Heart right ventricle (tissue), 16 donors: ENCODE measurements at places on chromosomes 12 and 14. TPM values are rescaled to one million over a fixed set of nuclear protein-coding genes. Genes with fewer than 3 reads are reported as not detected.

DNA sequence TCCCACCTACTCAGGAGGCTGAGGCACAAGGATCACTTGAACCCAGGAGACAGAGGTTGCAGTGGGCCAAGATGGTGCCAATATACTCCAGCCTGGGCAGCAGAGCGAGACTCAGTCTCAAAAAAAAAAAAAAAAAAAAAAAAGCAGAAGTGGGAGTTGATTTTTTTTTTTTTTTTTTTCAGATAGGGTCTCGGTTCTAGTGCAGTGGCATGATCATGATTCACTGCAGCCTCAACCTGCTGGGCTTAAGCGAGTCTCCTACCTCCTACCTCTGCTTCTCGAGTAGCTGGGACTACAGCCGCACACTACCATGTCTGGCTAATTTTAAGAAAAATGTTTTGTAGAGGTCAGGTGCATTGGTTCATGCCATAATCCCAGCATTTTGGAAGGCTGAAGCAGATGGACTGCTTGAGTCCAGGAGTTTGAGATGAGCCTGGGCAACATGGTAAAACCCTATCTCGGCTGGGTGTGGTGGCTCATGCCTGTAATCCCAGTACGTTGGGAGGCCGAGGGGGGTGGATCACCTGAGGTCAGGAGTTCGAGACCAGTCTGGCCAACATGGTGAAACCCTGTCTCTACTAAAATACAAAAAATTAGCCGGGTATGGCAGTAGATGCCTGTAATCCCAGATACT is 16.3 kb upstream of the HSP90AA1 start:
- H3K4me3 ChIP-seq, result no peak overlapping the region
- H3K27ac ChIP-seq, result no peak overlapping the region
- H3K27me3 ChIP-seq, result no peaks in the 10 kb centered on the region

- H3K4me3 ChIP-seq, result no peak overlapping the region
- H3K36me3 ChIP-seq, result no peaks in the 10 kb centered on the region
- H3K27ac ChIP-seq, result no peak overlapping the region
- no peaks in the 10 kb centered on the region for H3K4me1 ChIP-seq
- no peaks in the 10 kb centered on the region for H3K27me3 ChIP-seq
- DNase-seq, result no peak
These were observed 434.4 kb downstream of the RGS6 start for GRCh38 chr14:72366619-72367018.

DNA sequence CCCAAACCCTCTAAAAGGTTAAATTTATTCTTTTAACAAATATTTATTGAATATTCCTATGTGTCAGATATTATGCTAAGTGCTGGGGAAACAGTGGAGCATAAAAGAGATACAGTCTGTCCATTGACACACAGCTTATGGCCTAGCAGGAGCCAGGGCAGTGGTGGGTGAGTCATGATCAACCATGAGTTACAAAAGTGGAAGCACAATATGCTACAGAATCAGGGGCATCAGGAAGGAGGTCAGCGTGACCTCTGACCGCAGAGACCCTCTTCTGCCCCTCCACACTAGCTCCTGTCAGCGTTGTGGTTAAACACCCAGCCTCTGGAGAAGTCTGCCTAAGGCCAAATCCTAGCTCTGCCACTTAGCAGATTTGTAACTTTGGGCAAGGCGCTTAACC is 4.7 kb upstream of the PPP1R1A start:
- no peaks in the 10 kb centered on the region for H3K36me3 ChIP-seq
- no peak overlapping the region for H3K4me3 ChIP-seq
- peaks cover 25% of the 10 kb centered on the region for H3K4me1 ChIP-seq
- no peaks in the 10 kb centered on the region for H3K27me3 ChIP-seq

- no peak overlapping the region for H3K27ac ChIP-seq
- DNase-seq, result no peak
- H3K27me3 ChIP-seq, result no peaks in the 10 kb centered on the region
- no peaks in the 10 kb centered on the region for H3K4me1 ChIP-seq
- H3K4me3 ChIP-seq, result no peak overlapping the region
These were observed 463.4 kb downstream of the LRFN5 start for GRCh38 chr14:42070031-42070430.

DNA sequence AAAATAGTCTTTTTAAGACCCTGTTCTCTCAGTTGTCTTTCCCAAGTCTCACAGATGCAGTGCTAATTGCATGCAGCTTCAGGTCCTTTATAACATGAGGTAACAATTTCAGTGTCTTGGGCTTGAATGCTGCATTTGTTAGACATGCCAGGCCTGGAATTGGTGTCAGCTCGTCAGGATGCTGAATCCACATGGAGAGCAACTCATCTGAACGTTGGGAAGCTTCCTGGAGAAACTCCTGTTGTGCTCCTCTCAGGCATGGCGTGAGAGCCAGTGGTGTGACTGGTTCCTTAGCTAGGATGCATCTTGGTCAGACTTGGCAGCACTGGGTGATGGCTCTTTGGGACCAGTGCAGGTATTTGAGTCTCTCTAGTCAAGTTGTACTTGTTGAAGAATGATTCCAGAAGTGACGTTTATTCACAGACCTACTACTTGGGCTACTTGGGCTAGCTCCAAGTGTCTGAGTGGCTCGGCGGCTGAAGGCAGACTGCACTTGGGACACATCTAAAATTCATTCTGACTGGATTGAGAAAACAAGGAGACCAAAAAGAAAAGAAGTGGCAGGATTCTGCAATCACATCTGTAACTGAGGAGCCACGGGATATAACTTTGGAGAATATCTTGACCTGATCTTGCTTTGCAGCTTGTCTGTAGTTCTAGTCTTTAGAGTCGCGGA is 134.8 kb upstream of the ARHGAP5 start:
- no peak for DNase-seq
- H3K36me3 ChIP-seq, result no peaks in the 10 kb centered on the region
- no peaks in the 10 kb centered on the region for H3K27me3 ChIP-seq
- H3K4me1 ChIP-seq, result peaks cover 12% of the 10 kb centered on the region
- H3K27ac ChIP-seq, result no peak overlapping the region

GRCh38 chr12:89856431-89856830 is 147.8 kb upstream of the ATP2B1 start:
- H3K27ac ChIP-seq, result no peak overlapping the region
- no peaks in the 10 kb centered on the region for H3K4me1 ChIP-seq
- no peak for DNase-seq
- no peaks in the 10 kb centered on the region for H3K36me3 ChIP-seq
- H3K4me3 ChIP-seq, result no peak overlapping the region
- H3K27me3 ChIP-seq, result no peaks in the 10 kb centered on the region

DNA sequence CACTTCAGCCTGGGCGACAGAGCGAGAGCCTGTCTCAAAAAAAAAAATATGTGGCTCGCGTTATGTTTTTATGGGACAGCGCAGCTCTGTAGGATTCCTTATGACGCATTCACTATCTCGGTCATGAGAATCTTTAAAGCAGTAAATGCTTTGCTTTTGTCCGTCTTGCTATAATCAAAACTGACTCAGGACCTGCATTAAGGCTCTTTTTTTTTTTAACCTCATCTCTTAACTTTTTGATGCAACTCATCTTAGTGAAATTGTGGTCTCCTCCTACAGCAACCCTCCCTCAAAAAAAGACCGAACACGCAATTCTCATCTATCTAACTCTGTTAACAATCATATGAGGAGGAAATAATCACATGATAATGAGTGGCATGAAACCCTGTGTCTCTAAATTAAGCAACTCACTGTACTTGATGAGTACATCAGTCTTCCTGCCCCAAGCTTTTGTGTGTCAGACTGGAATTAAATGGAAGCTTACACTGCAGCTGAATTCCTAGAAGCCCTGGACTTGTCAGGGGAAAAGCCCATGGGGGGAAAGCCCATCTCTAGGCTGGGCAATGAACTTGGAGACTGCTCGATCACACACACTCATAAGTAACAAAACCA is 4.3 kb downstream of the P2RX4 start:
- H3K27me3 ChIP-seq, result no peaks in the 10 kb centered on the region
- H3K4me3 ChIP-seq, result no peak overlapping the region
- no peak for DNase-seq
- no peak overlapping the region for H3K27ac ChIP-seq
- no peaks in the 10 kb centered on the region for H3K36me3 ChIP-seq

Gene GALNT9
- 0.01 TPM for polyA plus RNA-seq

Gene IKBIP
- 9.2 TPM for polyA plus RNA-seq

Gene RIN3
- polyA plus RNA-seq, result 9.0 TPM
